ENCODE measurements at places on chromosomes 6 and 20. TPM values are rescaled to one million over a fixed set of nuclear protein-coding genes. Genes with fewer than 3 reads are reported as not detected.

Gene OR2B6
- polyA plus RNA-seq = not detected

Gene GUCA1A
- not detected for polyA plus RNA-seq

DNA sequence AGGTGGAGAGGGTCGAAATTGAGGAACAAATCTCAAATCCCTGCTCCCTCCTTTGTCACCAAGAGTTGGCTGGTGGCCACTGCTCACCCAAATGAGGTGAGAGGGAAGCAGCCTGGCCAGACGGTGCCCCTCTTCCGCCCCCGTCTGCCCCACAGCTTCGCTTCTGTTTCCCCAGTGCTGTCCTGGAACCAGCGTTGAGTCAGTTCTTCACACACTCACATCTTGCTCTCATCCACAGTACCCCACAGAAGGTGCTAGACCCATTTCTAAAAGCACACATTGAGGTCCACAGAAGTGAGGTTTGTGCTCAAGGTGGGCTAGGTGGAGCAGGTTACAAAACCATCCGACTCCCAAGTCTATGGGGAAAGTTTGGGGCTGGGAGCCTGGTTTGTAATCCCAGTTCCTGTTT, 3.8 kb downstream of the CEBPB start:
- no peak for DNase-seq

DNA sequence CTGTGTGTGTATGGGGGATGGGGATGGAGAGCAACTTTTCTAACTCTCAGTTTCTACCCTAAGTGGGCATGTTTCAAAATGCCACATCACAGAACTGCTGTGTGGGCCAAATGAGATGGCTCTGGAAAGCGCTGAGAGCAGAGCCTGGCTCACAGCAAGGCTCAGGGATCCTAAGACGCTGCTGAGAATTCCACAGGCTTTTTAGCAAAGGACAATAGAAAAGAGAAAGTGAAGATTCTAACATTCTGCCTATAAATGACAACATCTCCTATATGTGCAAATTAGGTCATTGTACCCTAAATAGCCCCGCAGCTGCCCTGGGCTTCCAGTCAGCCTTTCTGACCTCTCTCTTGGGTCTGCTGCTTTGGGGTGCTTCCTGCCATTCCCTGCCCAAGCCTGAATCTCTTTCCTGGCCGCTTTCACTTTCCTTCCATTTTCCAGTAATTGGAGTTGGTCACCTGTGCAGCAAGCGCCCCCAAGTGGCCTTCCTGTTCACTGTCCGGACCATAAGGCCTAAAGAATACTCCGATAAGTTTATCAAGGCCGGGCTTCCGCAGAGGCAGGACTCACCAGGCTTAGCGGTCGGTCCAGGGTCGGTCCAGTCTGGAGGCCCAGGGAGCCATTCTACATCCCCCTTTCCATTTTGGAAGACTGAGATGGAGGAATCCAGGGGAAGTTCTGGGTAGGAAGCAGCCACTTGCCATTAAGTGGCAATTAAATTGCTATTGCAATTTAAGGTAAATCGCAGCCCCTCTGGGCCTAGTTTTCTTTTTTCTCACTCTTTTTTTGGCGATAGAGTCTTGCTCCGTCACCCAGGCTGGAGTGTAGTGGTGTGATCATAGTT, 6.7 kb upstream of the DDR1 start:
- peak; percentile 90 for DNase-seq

GRCh38 chr6:66355471-66355870, 648.4 kb upstream of the EYS start:
- no peak for DNase-seq

- DNase-seq = no peak
These were observed 2.5 kb upstream of the MMP9 start for GRCh38 chr20:46006022-46006705.

DNA sequence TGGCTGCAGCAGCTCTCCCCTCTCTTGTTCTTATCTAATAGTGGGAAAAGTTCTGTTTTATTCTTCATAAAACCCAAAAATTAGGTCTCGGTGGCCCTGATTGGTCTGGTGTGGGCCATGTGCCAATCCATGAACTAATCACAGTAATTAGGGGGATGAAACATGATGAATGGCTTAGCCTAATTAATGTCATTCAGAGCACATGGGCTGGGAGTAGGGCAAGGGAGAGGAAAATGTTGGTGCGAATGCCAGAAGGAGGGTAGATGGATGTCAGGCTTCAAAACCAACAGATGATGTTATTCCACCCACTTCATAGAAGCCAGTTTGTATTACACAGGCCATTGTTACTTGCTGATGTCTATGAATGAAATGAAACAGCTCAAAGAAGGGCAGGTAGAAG, 46.5 kb downstream of the PLEKHG1 start:
- DNase-seq = no peak

- DNase-seq = no peak
These were observed 25.2 kb downstream of the HLA-A start for GRCh38 chr6:29967379-29968010.

DNA sequence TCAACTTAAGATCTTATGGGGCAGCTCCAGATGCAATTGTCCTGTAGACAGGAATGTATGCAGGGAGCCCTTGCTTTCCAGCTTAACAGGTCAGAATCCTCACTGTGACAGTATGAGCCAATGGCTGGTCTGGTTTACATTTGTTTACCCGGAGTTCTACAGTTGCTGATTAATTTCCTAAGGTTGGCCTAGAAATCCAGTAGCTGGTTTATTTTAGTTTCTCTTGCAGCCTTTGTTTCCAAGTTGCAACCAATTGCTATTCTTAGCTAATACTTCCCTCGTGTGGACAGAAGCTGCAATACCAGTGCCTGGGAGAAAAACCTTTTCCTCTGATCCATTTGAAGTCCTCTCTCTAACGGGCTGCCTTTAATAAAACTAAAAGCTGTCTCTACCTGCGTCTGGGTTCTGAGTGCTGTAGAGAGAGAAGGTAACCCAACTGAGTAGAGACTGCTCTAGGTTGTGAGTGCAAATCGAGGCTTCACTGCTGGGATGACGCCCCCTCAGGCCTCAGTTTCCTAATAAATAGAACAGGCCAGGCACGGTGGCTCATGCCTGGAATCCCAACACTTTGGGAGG, 45.9 kb downstream of the ZNF217 start:
- DNase-seq = peak; percentile 73

GRCh38 chr20:3461911-3462677, 8.7 kb upstream of the ATRN start:
- no peak for DNase-seq

DNA sequence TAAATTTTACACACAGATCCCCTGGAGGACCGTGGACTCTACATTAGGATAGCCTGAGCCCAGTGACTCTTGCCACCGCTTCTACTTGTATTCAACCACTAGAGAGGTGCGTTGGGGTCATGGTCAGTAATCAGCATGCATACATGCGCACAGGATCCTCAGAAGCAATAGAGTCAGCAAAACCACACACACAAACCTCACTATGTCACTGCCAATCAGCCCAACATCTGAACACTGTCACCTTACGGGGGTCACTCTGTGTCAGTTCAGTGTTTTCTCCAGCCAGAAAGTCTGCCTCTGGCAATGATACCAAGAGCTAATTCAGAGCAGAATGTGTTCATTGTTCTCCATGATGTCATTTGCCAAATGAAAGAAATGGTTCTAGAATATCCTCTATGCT, 225.3 kb downstream of the KHDC1L start:
- DNase-seq = no peak

DNA sequence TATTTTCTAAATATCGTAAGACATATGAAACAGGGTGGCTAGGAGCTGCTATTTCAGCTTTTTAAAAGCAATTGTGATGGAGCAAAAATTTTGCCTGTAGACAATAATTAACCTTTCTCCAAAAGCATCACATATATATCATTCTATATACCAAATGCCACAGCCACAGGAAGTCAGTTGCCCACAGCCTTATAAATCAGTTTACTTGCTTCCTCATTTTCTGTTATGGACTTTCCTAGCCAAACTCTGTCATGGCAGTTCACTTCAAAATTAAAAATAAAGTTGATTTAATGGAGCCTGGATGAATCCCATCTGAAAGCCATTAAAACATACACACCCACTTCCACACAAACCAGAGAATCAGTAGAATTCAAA, 93.4 kb upstream of the NHSL1 start:
- no peak for DNase-seq

- no peak for DNase-seq
These were observed 831.0 kb downstream of the C6orf118 start for GRCh38 chr6:164478426-164478825.

- no peak for DNase-seq
These were observed 62.4 kb downstream of the TFAP2C start for GRCh38 chr20:56691325-56691998.

- DNase-seq = no peak
These were observed 127.1 kb downstream of the OPRM1 start for GRCh38 chr6:154166140-154166539.
